ENCODE measurements at places on chromosomes 16 and 17.
A peak's percentile ranks its signal among the peaks of the same experiment; 100 is the strongest.

DNA sequence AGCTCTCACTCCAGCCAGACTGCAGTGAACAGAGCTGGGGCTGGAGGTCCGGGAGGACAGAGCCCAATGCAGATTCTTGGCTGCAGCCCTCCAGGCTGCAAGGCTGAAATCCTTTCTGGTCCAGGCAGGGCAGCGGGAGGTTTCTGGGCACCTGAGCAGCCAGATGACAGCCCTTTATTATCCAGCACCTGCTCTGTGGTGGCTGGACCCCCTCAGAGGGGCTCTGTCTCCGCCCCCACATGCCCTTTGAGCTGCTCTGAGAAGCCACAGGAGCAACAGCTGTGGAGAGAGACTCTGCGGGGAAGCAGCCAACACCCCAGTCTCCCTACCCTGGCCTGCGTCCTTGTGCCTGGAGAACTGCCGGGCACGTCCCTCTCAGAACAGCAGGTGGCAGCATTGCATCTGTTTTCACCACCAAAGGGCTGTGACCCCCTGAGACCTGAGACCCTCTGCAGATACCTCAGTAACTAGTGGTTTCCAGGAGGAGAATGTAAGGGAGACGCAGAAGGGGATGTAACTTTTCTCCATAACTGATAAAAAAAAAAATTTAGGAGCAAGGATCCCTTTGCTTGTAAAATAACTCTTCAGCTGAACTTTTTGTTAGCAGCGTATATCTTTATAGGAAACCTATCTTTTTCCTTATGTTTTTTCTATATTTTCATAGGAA is 3.7 kb upstream of the CNP start:
- peak; percentile 66 for DNase-seq

GRCh38 chr17:68011199-68011665 is 15.0 kb upstream of the C17orf58 start:
- peak; percentile 35 for DNase-seq

DNA sequence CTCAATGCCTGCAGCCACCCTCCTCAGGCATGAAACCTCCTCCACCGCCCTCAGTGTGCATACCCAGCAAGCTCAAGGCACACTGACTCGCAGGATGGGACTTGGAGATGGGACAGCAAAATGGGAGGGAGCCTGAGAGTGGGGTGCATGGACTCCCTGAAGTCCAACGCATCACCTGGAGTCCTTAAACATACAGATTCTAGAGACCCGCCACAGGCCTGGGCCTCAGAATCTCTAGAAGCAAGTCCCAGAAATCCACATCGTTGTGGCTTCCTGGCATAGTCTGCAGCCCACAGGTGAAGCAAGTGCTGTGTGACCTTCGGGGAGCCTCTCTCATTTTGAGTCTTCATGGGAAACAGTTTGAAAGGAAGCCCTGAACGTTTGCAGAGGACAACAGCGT is 3.6 kb upstream of the TBX21 start:
- no peak for DNase-seq

GRCh38 chr16:10941127-10941933 is 938 bp downstream of the DEXI start:
- no peak for DNase-seq

- DNase-seq = no peak
Measured at GRCh38 chr17:63644846-63645245, 22.6 kb downstream of the MAP3K3 start.

- DNase-seq = no peak
Measured at GRCh38 chr17:40551091-40551878, 14.0 kb downstream of the CCR7 start.

GRCh38 chr17:29331708-29332085 is 37.7 kb upstream of the NUFIP2 start:
- DNase-seq = no peak

DNA sequence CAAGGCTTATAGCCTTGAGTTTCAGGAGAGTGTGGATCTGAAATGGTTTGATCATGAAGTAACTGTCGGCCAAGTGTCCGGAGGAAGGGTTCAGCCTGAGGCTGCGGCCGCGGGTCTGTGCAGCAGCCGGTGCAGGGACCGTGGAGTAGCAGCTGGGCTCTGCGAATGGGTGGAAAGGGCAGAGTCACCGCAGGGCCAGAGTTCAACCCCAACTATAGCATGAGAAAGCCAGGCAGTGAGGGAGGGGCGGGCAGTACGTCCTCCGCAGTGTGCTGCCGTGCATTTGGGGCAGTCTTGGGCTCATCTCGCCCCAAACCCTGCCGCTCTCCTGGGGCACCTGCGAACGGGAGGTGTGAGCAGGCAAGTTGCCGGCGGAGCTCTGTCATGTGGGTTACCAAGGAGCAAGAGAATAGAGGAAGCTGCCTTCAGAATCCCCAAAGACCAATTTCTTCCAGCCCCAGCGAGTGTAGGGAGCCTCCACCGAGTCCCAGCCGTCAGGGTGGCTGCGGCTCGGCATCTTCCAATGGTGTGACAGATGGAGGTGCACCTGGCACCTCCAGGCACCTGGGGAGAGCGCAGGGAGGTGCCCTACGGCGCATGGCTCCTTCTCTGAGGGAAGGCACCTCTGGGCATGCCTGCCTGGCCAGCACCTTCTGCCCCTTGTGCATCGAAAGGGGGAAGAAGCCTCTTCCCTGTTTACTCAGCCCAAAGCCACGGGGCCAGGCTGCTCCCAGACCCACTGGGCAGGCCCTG is 87.3 kb downstream of the RPA1 start:
- DNase-seq = no peak

DNA sequence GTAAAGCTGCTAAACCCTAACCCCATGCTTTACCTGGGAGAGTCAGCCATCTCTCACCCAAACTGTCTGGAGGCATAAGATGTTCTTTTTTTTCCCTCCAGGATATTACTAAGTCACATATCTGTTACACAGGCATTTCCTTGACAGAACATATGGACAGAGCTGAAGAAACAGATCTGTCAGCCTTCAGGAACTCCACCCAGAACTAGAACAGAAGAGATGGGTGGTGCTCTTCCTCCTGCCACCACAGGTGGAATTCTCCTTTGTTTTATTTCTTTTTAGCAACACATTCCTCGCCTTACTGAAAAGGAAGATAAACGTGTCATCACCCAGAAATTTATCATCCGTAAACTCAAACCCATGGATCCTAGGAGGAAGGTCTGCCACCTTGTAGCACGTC is 8.8 kb downstream of the MYCBPAP start:
- no peak for DNase-seq

GRCh38 chr16:8867216-8867931 is 1.4 kb downstream of the CARHSP1 start:
- DNase-seq = peak; percentile 29

DNA sequence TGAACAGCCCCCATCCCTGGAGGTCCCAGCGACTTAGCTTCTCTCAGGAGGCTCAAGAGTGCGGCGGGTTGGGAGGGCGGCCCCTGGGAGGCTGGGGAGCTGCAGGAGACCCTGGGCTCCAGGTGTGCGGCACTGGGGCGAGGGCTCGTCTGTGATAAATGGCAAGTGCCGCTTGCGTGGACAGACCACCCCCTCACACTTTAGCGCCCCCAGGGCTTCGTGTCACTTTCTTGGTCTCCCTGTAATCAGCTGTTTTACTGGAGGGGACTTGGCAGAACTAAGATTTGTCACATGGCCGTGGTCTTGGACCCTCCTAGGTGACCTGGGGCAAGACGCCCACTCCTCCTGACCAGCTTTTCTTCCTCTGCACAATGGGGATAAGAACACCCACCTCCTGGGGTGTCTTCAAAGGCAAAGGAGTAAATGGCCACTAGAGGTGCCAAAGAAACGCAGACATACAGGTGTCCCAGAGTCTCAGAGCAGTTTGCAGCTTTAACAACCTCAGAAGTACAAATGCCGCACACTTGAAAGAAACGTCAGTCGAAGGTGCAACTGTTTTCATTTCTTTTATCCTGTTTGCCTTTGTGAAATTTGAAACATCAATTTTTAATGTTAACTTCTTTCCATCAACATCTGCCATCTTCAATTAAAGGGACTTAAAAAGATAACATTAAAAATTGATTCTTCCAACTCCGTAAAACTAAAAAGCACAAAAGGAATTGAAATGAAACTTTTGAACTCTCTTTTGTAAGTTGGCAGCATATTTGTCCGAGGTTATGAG is 946 bp downstream of the OSGIN1 start:
- DNase-seq = no peak

- no peak for DNase-seq
Measured at GRCh38 chr17:65154770-65155589, 17.8 kb downstream of the RGS9 start.

DNA sequence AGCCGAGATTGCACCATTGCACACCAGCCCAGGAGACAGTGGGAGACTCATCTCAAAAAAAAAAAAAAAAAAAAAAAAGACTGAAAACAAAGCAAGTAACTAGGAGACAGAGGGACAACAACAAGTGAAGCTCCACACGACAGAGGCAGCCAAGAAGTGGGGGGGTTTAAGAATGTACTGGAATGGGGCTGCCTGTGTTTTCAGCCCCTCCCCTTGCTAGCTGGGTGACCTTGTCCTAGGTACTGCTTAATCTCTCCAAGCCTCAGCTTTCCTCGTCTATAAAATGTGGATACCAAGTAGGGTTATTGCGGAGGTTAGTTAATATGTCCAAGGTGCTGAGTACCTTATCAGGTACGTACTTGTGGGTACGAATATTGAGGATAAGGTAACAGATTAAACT is 163.8 kb upstream of the CACNG5 start:
- DNase-seq = no peak

DNA sequence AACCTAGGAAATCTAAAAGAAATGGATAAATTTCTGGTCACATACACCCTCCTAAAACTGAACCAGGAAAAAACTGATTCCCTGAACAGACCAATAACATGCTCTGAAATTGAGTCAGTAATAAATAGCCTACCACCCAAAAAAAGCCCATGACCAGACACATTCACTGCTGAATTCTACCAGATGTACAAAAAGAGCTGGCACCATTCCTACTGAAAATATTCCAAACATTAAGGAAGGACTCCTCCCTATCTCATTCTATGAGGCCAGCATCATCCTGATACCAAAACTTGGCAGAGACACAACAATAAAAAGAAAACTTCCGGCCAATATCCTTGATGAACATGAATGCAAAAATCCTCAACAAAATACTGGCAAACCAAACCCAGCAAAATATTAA is 52.9 kb downstream of the TTC19 start:
- DNase-seq = no peak

GRCh38 chr17:45137561-45138305 is 2.2 kb downstream of the ACBD4 start:
- no peak for DNase-seq

- DNase-seq = no peak
Measured at GRCh38 chr16:79422064-79422463, 178.5 kb downstream of the MAF start.

GRCh38 chr16:23491490-23492391 is 18.6 kb downstream of the GGA2 start:
- DNase-seq = no peak

GRCh38 chr16:57859331-57859730 is 57.0 kb upstream of the KIFC3 start:
- no peak for DNase-seq

DNA sequence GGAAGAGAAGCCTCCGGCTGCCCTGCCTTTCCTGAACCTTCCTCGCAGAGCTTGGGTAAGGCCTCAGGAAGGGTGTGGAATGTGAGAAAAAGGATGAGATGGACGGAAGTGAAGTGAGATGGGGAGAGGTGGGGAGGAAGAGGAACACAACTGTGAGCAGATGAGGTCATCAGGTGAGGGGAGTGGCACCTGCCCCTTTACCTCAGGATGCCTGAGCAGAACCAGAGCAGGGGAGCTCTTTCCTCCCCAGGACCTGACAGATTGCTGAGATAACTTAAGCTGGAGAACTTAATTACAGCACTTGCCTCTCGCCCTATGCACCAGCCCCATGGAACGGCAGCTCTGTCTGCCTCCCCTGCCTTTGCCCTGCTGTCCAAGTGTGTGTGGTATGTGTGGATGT is 29.8 kb downstream of the TMEM132E start:
- DNase-seq = no peak

- DNase-seq = no peak
Measured at GRCh38 chr16:25140459-25140858, 28.9 kb downstream of the LCMT1 start.

DNA sequence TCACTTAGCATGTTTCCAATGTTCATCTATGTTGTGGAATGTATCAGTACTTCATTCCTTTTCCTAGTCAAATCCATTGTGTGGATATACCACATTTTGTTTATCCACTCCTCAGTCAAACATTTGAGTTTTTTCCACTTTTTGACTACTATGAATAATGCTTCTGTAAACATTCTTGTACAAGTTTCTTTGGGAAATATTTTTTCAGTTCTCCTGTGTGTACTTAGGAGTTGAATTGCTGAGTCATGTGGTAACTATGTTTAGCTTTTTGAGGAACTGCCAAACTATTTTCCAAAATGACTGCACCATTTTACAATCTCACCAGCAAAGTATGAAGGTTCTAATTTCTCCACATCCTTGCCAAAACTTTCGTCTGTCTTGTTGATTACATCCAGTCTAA is 223.7 kb upstream of the AXIN2 start:
- DNase-seq = no peak

- DNase-seq = no peak
Measured at GRCh38 chr17:8741366-8741765, 3.3 kb downstream of the CCDC42 start.

DNA sequence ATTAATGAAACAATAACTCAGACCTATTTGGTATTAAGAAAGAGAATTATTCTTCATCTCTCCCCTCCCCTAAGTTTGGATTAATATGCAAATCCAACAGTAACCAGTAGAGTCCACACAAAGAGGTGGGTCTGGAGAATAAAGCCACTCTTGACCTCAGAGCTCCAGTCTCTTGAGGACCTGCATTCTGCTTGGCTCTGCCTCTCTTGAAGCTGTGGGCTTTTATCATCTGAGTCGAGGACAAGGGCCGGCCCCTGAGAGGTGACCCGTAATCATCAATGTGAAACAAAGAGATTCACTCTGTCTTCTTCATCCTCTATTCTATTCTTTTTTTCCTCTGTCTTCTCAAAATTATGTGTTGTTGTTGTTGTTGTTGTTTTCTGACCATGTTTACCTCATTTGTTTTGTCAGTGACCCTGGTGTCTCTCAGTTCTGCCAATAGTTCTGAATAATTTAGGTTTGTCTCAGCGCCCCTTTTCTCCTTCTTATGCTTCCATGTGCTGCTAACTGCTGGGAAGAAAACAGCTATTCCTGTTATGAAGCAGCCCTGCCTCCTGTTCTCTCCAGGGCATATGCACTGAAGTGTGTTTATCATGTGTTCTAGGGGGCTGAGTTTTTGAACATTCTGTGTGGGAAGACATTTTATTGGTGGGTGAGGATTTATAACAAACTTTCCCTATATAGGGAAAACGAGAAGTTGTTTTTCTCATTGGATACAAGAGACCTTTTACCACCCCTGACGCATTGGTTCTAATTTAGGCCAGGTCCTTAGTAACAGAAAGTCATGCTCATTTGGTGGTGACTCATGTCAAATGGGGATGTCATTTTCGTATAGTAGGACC is 135.8 kb downstream of the TRIM37 start:
- no peak for DNase-seq
